ENCODE measurements at places on chromosomes 12 and 14.

DNA sequence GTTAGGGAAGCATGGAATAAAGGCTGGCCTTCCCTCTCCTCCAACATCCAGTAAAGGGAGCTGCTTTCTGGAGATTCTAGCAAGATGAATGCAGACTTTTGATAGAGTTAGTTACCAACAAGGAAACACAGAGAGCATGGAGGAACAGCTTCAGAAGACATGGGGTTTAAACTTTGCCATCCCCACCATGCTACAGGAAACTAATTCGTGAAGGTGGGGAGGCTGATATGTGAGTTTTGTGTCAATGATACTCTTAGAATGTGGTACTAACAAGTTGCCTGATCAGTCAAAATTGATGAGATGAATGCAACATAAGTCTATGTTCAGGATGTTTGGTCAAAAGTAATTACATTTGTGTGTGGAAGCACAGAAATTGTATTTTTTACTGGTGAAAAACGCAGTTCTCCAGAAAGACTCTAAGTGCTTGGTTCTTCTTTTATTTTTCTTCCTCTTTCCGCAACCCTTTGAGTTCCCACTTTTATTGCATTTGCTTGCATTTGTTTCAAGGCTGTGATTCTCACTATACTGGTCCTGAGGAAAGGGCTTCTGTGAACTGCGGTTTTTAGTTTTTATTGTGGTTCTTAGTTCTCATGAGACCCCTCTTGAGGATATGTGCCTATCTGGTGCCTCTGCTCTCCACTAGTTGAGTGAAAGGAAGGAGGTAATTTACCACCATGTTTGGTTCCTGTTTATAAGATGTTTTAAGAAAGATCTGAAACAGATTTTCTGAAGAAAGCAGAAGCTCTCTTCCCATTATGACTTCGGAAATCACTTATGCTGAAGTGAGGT lies at the start of gene CLEC4A:
Gene CLEC4A (plus strand): TSS at position 494 of the 789 bp plus-strand sequence. CDS start 262 bp downstream, at position 756.
- no peak for DNase-seq

DNA sequence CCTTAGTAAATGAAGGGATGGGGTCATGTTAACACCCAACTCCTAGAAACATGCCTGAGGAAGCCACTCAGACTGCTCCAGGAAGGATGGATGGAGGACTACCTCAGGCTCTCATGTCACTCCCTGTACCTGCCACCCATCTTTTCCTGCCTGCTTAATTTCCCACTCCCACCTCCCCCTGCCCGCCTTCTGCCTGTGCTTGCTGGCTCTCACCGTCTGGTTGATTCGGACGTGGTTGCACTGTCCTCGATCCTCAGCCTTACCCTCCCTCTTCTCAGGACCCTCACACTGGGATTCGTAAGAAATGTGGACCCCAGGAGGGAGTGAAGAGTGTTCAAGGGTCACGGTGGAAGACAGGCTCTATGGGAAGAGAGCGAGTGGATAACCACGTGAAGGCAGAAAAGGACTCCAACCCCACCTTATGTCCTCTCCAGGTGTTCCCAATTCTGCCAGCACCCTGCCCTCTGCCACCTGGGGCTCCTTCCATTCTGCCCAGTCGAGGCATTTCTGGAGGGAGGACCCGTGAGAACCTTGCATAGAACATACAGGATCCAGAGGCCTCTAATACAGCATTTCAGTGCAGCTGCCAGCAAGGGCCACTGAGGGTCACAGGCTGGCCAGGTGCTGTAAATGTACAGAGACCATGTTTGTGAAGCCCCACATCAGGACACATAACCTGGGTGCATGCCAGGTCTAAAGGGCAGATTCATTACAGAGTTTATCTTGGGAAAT lies 12.9 kb downstream of the ITGB7 start:
- DNase-seq: no peak

DNA sequence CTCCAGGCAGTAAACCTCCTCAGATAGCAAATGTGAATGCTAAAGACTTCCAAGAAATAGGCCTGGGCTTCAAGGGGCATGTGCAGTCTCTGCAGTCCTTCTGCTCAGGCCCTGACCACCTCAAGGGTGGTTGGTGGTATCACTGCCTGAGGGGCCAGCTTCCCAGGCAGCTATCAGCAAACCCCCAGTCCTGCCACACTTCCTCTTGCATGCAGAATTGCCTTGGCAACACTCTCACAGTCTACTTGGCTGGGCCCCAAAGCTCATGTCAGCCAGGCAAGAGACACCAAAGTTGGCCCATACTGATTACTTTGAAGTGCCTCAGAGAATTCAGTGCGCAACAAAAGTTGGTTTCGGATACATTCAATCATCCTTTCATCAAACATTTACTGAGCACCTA lies 3.5 kb upstream of the ASB8 start:
- no peak for DNase-seq

DNA sequence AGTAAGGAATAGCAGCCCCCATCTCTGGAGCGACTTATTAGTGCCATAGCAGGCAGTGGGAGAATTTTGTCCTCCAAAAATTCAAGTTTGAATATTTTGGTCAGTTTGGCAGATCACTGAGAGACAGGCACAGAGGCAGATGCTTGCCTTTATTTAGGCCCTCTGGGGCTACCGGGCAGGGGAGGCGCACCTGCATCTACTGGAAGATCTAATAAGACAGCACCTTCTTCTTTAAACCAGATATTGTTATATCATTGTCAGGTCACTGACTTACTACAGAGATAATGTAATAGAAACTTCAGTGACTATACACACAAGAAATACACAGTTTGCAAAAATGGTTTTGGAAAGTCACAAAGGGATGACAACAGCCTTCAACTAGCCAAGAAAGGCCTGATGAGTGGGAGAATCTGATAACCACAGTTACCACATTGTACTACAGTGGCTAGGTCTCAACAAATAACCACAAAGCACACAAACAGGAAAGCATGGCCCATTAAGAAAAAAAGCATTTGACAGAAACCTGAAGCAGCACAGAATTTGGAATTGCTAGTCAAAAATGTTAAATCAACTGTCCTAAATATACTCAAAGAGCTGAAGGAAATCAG lies 56.8 kb downstream of the CDK17 start:
- DNase-seq: no peak

- no peak for DNase-seq
Measured at GRCh38 chr12:27545665-27546064, 21.7 kb downstream of the PPFIBP1 start.
